ENCODE measurements at places on chromosomes 7 and 10.

DNA sequence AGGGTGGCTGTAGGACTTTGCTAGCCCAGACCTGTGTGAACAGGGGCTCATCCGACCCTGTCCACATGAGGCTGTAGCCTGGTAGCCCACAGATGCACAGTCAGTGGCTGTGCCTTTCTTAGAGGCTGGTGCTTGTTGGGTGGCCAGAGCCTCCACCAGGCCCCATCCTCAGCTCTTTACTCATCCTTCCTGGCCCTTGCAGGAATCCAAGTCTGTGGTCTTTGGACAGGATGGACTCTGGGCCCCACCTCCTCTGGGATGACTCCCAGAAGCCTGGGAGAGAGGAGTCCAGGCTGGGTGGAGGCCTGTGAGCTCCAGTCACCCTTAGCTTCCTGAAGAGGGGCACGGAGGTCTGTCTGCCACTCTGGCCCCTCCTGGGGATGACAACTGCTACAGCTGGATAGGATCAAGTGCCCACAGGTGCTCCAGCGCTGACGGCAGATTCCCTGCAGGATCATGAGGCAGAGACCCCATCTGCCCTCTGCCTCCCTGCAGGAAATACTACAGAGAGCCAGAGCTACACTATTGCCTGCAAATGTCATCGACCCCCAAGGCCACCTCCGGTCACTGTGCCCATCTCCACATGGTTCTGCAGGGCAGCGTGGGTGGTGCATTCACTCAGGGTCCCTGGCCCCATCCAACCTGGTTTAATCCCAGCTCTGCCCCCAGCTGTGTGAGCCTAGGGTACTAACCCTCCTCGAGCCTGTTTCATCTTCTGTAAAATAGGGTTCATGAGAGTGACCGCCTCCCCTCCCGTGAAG lies 114.5 kb downstream of the PTPN20 start:
- DNase-seq, result peak; percentile 9

- no peak for DNase-seq
These were observed 29.0 kb upstream of the SOSTDC1 start for GRCh38 chr7:16494551-16494950.

DNA sequence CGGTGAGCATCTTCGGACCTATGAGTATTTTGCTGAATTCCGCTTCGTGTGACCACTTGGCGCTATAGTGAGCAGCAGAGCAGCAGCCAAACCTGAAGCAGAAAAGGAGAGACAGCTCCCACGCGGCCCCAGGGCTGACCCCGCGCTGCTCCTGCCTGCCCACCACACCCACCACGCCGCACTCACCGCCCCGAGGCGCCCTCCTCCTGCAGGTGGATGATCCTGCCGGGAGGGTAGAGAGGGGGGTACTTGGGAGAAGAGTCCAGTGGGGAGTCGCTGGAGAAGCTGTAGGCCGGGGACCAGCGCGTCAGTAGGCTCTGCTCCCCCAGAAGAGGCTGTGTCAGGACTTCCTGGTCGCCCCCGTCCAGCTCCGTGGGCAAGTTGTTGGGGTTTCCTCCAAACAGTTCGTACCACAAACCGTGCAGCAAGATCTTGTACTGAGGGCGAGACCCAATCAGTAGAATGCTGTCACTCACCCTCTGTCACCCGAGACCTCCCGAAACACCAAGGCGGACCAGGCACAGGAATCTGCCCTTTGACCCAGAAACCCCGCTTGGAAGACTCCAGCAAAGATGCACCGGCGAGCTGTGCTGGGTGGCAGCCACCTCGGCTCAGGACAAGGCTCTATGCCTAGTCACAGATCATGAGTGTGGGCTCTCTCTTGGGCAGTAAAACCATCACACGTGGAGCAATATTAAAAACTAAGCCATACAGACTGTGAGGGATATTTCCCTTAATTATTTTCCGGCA lies 37.6 kb downstream of the DAGLB start:
- DNase-seq, result no peak

- no peak for DNase-seq
These were observed 71.2 kb upstream of the RPA3 start for GRCh38 chr7:7789551-7789988.

DNA sequence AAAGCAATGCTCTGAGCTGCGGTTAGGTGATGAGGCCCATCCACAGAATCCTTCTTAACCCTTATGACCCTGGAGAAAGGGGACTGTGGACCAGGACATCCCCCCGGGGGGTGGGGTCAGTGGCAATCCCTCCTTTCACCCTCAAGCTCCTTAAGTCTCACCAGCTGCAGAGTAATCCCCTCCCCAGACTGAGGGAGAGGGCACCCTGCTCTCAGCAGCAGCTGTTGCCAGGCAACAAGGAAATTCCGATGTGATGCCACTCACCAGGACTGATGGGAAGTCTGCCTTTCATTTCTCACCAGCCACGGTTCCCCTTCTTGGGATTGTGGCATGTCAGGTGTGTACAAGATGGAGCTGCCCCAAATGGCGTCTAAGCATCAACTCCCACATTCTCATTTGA lies 129.6 kb downstream of the DOCK1 start:
- no peak for DNase-seq

- DNase-seq, result no peak
These were observed 50.5 kb downstream of the MRC1 start for GRCh38 chr10:17859492-17860156.

DNA sequence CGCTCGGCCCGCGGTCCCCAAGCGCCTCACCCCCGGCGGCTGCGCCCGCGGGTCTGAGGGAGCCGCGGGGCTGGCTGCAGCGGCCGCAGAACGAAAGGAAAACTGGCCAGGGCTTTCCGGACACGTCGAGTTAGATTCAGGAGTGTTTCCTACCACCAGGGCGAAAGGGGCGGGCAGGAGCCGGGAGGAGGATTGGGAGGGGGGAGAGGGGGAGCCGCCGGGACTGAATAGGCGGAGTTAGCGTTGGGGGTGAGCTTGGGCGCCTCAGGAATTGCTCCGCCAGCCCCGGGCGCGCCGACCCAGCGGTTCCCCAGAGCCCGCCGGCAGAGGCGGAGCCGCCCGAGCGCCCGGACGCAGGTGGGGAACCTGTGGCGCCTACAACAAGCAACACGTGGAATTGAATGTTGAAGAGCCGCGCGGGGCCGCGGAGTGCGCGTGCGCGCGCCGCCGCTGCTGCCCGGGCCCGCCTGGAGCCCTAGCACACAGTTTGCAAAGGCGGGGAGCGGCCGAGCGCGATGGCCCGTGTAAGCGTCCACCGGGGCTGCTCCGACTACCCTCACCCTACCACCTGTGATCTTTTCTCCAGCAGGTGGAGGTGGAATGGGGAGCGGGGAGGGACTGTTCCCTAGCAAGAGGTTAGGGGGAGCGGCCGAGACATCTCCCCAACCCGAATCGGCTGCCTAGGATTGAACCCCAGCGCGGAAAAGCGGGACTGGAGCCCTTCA lies at the start of gene CADPS2:
Gene CADPS2 (minus strand): TSS at position 104 of the 725 bp plus-strand sequence. CDS start 123 bp downstream, outside the sequence.
- DNase-seq, result peak; percentile 81

DNA sequence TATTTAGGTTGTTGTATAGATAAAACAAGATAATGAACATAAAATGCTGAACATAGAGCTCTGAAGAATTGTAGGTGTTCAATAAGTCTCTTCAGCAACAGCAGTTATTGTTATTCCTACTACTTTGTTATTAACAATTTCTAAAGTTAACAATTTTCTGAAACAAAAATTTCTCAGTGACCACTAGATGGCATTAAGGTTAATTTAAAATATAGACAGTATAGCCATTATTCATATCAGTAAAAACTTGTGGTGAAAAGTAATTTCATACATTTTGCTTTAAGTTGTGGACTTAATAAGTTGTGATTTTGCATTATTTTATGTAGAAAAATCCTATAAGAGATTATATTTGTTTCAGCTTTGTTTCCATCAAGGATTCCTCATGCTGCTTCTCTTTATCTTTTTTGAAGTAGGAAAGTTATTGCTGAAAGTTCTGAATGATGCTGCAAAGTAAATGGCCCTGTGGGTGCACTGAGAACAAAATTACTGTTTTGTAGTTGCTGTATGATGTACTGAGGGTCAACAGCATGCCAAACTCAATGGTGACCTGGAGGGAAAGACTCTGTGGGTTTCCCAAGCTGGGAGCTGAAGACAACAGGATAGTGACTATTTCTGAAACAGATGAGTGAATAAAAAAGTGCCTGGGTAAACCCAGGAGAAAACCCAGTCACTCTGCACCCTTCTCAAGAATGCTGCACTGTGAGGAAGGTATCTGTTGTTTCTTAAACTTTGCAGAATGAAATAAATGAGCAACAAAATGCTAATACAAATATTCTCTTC lies 253.6 kb downstream of the KIF20B start:
- no peak for DNase-seq

- DNase-seq, result no peak
These were observed 13.2 kb upstream of the IFRD1 start for GRCh38 chr7:112437072-112437471.

DNA sequence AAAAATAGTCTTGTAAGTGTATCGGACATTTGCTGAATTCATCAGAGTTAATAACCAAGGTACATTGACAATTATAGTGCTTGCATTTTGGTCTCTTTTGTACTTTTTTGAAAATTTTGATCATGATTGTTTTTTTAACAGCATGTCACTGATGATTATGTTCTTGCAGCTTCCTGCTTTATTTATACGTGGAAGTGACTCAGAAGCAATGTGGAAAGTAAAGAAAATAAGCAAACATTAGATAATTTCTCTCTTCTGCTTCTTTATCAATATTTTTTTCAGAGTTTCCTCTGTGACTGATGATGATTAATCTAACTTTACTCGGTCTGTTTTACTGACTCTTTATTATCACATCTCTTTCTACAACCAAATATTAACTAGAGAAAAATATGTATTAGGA lies 1351.9 kb downstream of the REEP3 start:
- DNase-seq, result no peak

DNA sequence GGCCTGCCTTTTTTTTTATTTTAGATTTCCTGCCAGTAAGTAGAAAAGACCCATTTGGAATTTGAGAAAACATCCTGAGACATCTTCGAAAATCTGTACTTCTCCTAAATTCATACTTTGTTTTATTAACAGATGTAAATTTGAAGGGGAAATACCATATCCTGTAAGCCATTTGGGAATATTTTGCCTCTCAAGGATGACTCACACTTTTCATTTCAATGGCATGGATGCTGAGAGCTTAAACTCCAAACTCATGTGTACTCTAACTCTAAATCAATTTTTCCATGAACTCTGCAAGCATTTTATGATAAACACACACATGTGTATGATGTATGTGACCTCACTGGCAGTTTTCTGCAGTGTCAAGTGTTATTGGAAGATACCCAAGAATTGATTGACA lies 89.0 kb downstream of the SEMA3A start:
- DNase-seq, result no peak

GRCh38 chr7:155204744-155205367 lies 92.8 kb upstream of the INSIG1 start:
- DNase-seq, result no peak

DNA sequence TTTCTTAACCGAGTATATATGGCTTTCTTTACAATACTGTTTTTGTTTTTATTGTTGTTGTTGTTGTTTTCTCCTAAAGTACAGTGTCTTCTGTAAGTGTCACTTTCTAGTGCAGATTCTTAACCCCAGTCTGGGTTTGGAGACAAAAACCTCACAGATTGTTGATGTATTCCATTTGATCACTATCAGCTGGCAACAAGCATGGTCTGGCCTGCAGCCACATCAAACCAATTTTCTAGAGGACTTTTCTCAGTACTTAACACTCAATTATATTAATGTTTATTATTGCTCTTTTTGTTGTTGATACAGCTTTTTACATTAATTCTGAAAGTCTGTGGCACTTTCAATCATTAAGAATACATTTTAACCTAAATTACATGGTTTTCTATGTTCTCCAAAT lies 17.1 kb downstream of the LRRN3 start:
- no peak for DNase-seq

DNA sequence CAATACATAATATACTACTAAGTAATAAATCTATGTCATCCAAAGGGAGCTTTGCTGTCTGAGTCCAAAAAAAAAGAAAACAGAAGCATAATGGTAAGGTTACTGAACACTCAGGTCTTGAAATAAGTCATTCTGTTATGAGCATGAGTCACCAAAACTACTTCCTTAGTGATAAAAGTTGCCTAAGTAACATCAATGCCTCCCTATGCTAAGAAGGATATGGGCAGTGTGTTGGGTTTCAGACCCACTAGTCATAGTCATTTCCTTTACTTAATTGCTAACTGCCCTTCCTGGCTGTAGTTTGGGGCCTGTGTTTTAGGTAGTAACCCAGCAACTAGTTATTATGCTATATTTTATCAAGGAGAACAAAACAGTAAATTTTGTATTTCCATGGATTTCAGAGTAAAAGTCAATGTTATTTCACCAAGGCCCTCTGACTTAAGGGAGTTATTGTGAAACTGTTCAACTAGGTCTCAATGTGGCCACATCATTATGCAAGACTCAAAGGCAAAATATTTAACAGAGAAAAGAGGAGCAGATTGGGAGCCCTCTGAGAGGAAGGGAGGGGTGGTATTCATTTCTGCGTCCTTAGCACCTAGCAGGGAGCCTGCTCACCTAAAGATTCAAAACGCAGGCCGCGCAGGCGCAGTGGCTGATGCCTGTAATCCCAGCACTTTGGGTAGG lies 11.7 kb upstream of the VIM start:
- no peak for DNase-seq

DNA sequence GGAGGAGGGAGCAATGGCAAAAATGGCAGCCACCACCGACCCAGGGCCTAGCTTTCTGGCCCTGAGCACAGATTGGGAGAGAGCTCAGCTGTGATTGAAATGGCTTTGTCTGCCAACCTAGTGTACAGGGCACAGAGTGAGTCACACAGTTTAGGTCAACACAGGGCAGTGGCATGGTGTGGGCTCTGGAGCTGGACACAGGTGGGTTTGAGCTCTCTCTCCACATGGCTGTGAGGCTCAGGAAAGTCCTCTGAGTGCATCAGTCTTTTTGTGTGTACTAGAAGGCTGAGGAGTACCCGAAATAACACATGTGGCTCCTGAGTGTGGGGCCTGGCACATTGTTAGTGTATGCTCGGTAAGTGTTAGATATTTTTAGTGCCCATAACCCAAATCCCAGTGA lies 60.2 kb upstream of the LOXL4 start:
- DNase-seq, result no peak

DNA sequence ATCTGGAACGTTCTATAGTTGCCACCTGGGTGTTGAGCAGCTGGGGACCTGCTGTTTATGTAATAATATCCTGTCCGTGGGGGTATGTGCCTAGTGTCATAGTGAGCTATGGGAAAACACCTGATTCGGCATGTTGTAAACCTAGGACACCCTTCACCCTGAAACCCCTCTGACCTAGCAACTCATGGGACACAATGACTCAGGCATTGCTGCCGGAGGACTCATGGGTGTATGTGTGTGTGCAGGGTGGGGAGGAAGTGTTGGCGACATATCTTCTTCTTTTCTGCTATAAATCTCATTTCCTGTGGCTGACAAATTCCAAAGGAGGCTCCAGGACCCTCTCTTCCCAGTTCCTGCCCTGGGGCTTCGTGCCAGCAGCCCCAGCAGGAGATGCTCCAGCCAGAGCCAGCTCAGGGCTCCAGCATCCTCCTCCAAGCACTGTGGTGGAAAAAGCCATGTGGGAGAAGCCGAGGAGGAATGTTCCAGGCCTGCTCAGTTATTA lies 77.0 kb upstream of the PODXL start:
- peak; percentile 40 for DNase-seq

GRCh38 chr10:96642973-96643372 lies 56.2 kb upstream of the TM9SF3 start:
- DNase-seq, result peak; percentile 38
